Stimulated activated CD8-positive, alpha-beta memory T cell treated with anti-CD3 and anti-CD28 coated beads, Interleukin-2, amount 100 ng/mL, for 1 hour (primary cell): ENCODE measurements at places on chromosomes 3 and 15.

GRCh38 chr3:99325402-99325801 is 313.0 kb upstream of the COL8A1 start:
- DNase-seq: no peak

GRCh38 chr3:68121287-68121686 is 466.9 kb upstream of the SUCLG2 start:
- DNase-seq: no peak

DNA sequence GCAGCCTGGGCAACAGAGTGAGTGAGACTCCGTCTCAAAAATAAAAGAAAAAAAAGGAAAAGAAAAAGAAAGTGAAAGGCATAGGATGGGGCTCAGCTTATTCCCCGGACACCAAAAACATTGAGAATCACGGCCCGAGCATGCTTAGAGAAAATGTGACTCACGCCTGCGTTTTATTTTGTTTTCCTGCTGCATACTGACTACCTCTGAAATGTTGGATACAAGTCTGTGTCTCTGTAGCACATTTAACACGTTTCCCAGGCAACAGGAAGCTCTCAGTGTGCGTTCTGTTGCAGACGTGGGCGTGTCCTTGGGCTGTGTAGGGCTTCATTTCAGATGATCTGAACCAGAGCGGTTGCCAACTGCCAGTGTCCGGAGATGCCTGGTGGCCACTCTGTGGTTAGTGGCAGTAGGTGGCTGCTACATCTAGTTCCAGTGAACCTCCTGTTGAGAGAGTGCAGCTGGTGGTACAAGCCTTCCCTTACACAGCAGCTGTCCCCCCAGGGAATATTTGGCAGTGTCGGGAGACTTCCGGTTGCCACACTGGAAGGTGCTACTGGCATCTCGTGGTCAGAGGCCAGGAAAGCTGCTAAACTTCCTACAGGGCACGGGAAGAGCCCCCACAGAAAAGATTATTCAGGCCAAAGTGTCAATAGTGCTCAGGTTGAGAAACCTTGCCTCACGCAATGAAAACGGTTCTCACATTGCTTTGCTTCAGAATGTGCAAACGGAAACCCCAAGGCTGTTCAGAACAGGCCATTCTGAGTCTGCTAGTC is 3.0 kb downstream of the SLC51A start:
- peak; percentile 32 for DNase-seq

GRCh38 chr15:75753145-75753544 is 40.5 kb upstream of the CSPG4 start:
- no peak for DNase-seq

GRCh38 chr3:109478614-109479013 is 141.3 kb upstream of the DPPA4 start:
- no peak for DNase-seq

DNA sequence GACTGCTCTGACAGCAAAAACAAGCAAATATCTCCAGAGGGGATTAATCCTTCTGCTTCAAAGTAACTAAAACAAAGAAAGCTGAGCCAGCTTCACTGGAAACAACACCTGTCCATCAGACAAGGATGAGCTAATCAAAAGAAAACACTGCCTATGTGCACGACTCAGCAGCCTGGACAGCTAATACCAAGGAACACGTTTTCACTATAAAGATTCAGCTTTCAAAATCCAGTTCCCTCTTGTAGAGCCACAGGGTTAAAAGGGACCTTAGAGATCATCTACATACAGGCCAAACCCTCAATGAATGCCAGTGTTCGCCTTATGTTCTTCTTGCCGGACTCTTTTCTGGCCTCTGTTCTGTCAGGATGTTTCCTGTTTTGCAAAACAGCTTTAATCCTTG is 6.9 kb downstream of the TUSC7 start:
- DNase-seq: no peak

DNA sequence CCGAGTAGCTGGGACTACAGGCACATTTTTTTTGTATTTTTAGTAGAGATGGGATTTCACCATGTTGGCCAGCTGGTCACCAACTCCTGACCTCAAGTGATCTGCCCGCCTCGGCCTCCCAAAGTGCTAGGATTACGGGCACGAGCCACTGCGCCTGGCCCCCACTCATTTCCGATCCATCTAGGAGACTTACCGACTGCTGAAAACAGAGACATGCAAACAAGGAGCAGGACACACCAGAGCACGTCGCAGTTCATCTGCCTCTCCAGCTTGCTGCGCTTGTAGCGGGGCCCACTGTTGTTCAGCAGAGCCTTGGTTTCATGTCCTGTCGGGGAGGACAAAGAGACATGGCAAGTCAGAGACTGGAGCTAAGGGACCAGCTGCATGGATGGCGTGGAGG is 137.4 kb downstream of the ATP10A start:
- no peak for DNase-seq

- DNase-seq: no peak
Observed at GRCh38 chr3:149547954-149548668, 73.6 kb downstream of the TM4SF4 start.

- DNase-seq: no peak
Observed at GRCh38 chr3:72258361-72259141, 473.6 kb upstream of the PROK2 start.

- no peak for DNase-seq
Observed at GRCh38 chr3:4376499-4376898, 73.3 kb downstream of the SETMAR start.

DNA sequence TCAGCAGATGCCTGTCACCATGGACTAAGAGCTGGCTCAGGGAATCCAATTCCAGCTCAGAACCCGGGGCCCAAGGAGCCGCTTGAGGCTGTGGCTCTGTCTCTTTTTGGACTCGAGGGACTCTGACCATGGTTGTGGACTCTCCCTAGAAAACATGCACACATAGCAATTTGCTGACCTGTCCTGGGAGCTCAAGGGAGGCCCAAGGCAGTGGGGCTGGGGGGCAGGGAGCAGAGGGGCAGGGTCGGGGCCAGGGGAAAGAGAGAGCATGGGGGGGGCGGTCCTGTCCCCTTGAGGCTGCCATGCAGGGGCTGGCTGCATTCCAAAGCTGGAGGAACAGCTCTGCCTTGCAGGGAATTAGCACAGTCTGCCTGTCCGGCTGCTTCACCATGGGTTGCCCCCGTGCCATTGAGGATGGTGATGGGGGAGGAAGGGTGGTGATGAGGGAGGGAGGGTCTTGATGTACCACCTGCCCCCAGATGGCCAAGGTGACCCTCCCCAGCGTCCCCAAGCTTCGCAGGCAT is 190.1 kb downstream of the GOLGA6L6 start:
- no peak for DNase-seq

GRCh38 chr15:68797191-68797590 is 23.5 kb downstream of the ANP32A start:
- no peak for DNase-seq

- DNase-seq: peak; percentile 60
Observed at GRCh38 chr3:187739561-187740332, 5.5 kb downstream of the BCL6 start.

DNA sequence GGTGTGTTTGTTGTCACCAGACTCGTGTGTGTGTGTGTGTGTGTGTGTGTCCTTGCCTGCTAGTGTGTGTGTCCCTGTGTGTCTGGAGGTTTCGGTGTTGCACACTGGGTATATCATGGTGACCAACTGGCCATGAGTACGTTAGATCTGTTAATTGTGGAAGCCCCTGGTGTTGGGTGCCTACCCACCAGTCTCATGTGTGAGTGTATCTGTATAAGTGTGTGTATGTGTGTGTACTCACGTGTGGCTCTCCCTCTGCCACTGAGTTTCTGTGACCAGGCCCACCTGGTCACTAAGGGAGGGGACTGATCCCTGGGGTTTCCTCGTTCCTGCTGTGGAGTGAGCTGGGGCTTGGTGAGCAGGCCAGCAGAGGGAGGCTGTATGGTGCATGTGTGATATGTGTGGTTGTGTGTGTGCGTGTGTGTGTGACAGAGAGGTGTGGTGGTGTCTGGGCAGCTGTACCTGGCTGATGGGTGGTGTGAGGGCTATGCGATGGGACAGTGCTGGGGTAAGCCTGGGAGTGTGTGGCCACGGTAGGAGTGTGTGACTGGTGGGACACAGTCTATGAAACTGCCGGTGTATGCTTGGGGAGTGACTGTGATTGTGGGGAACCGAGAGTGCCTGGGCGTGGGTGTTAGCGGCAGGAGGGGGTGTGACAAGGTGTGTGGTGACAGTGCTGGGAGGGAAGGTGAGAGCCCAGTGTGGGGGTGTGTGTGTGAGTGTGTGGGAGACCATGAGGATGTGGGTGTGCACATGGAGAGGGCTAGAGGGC is 1.8 kb downstream of the PRKCD start:
- peak; percentile 24 for DNase-seq

- no peak for DNase-seq
Observed at GRCh38 chr15:72285402-72285801, 13.0 kb upstream of the PARP6 start.

DNA sequence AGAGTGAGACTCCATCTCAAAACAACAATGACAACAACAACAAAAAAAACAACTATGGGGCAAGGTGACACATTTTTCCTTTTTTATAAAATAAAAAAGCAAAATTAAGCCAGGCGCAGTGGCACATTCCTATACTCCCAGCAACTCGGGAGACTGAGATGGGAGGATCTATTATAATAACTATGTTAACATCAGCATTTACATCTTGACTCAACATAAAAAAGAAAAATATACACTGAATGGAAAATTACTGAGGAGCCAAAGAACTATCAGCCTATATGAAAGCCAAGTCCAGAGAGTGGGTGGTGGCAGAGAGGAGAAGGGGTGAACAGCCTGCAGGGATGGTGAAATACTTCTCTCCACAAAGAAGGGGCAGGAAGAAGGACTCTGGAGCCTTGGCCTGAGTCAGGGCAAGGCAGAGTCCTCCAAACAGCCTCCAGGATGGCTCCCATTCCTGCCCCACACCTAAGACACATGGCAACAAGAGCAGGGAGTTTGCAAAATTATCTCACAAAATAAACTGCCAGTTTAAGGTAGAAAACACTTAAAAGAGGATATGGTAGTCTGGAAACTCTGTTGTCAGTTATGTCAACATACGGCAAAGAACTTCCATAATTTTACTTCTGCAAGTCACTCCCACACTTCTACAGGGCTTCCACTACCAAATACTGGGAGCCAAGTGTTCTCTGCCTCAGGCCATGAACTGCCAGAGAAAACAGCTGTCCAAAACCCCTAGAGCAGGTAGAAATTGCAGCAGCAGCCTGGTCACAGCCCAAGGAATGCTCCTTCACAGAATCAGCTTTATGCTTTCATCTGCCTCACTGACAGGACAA is 25.9 kb downstream of the HSPBAP1 start:
- DNase-seq: no peak

DNA sequence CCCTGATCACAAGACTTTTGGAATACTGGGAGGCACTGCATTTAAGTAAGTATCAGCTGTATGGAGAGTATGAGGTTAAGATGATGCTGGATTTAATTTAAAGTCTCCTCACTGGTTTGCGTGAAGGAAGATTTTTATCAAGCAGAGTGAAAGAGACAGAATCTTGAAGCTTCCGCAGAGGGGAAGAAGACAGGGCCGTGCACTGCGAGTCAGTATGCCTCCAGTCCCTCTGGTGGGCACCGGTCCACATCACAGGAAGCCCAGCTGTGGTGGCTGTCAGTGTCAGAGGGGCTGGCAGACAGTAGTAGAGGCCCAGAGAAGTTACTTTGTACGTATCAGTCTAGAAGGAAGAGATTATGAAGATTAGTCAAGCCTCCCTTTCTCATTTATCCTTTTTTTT is 379.0 kb upstream of the TPRG1 start:
- no peak for DNase-seq

- DNase-seq: no peak
Observed at GRCh38 chr3:189838291-189838690, 207.1 kb downstream of the TP63 start.

- DNase-seq: no peak
Observed at GRCh38 chr3:131223373-131224289, 157.9 kb upstream of the NUDT16 start.

DNA sequence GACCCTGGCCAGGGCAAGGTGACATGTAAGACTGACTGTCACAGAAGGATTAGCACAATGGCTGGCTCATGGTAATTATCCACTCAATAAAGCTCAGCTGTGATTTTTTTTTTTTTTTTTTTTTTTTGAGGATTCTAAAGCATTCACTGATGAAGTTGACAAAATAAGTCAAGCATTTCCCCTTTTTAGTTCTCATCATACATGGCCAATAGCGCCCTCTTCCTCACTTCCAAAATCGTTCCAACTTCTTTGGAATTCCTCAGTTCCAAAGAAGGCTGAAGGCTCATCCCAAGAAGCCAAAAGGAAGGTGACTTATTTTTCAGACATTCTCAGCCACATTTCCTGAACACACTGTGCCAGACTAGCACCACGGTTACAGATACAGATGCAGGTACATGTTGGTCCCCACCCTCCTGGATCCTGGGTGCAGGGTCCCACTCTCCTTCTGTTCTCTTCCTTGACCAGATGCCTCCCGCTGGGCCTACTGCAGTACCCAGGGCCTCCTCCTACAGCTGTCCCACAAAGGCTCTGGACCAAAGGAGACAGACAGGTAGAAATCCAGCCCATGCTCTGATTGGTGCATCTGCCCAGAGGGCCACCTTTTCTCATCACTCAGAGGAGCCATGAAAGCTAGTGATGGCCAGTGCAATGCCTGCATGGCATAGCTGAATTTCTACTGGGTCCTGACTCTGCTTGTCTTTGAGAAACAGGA is 202.6 kb downstream of the UACA start:
- DNase-seq: no peak

GRCh38 chr3:186298876-186299275 is 63.2 kb downstream of the DGKG start:
- no peak for DNase-seq

DNA sequence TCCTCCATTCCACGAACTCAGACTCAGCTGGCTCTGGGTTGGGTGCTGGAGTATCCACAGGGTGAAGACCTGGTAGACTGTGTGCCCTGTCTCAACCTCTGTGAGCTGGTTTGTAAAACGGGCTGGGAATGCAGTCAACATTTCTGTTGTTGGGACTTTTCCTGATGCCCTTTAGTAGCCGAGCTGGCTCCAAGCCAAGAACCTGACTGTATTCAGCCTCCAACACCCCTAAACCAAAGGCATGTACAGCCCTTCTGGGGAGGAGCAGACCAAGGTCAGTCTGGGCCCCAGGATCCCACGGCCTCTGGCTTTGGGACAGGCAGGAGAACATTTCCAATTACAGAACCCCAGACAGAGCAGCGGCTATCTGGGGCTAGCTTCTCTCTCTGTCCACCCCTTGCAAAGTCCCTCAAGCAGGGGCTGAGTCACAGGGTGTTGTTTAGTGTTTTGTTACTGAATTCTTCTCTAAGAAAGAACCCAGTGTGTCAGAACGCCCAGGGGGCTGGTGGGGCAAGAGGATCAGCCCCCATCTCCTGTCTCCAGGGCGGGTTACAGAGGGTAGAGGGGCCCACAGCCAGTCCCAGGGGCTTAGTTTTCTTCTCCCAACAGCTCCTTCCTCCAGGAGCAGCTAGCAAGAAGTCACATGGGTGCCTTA is 56.8 kb upstream of the SLC6A6 start:
- DNase-seq: no peak

GRCh38 chr3:36501616-36502015 is 121.3 kb downstream of the STAC start:
- DNase-seq: no peak

GRCh38 chr15:95262866-95263564 is 1031.7 kb downstream of the MCTP2 start:
- no peak for DNase-seq

DNA sequence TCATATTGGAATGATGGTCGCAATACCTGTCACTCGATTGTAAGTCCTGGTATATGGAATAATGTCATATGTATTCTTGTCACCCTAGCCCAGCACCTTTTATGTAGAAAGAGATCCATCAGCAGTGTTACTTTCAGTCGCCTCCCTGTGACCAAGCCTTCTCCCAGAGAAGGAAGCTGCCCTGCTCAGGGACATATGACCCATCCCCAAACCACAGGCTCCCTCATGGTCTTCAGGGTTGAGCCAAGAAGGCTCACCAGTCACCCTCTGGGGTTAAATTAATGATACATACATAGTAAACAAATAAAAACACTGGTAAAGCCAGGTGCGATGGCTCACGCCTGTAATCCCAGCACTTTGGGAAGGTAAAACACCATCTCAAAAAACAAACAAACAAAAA is 4.6 kb upstream of the MFGE8 start:
- no peak for DNase-seq
